Left renal cortex interstitium (tissue), 4 donors: ENCODE measurements at places on chromosomes 6 and 20. TPM values are rescaled to one million over a fixed set of nuclear protein-coding genes. Genes with fewer than 3 reads are reported as not detected.

ARFGEF3 gene
- 6.9 TPM for polyA plus RNA-seq

DNAH8 gene
- polyA plus RNA-seq: 0.41 TPM

OR2J3 gene
- polyA plus RNA-seq: not detected

HTR1E gene
- polyA plus RNA-seq: 0.96 TPM

PNLDC1 gene
- 0.99 TPM for polyA plus RNA-seq

RAET1L gene
- polyA plus RNA-seq: not detected

FABP7 gene
- polyA plus RNA-seq: not detected

COL9A1 gene
- polyA plus RNA-seq: 36.0 TPM

BTN1A1 gene
- 0.22 TPM for polyA plus RNA-seq

QRSL1 gene
- 14.9 TPM for polyA plus RNA-seq

BTNL2 gene
- polyA plus RNA-seq: 1.1 TPM

CCDC28A gene
- 31.6 TPM for polyA plus RNA-seq

HFE gene
- polyA plus RNA-seq: 8.8 TPM

C6orf132 gene
- polyA plus RNA-seq: 5.0 TPM

PDYN gene
- polyA plus RNA-seq: 0.33 TPM

SCUBE3 gene
- polyA plus RNA-seq: 62.3 TPM

SOX4 gene
- 122 TPM for polyA plus RNA-seq

GPLD1 gene
- polyA plus RNA-seq: 4.8 TPM

GTSF1L gene
- not detected for polyA plus RNA-seq

WFDC10B gene
- not detected for polyA plus RNA-seq

OR12D3 gene
- not detected for polyA plus RNA-seq

MYLK2 gene
- 0.89 TPM for polyA plus RNA-seq

RREB1 gene
- polyA plus RNA-seq: 27.3 TPM

SALL4 gene
- polyA plus RNA-seq: 12.9 TPM

HDGFL1 gene
- polyA plus RNA-seq: not detected

ATAT1 gene
- 64.5 TPM for polyA plus RNA-seq

CLVS2 gene
- polyA plus RNA-seq: 0.28 TPM
